ENCODE measurements at places on chromosomes 12 and 14.

DNA sequence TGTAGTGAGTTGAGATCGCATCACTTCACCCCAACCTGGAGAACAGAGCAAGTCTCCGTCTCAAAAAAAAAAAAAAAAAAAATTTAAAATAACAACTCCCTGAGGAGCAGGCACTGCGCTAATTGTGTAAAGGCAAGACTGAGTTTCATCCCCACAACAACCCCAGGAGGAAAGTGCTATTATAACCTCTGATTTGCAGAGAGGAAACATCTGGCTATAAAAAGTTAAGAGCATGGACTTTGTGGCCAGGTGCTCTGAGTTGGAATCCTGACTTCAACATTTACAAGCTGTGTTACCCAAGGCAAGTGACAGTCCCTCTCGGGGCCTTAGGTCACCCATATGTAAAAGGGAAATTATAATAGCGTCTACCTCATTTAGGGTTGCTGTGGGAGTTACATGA, 76.0 kb upstream of the MYL2 start:
- no peak for DNase-seq

DNA sequence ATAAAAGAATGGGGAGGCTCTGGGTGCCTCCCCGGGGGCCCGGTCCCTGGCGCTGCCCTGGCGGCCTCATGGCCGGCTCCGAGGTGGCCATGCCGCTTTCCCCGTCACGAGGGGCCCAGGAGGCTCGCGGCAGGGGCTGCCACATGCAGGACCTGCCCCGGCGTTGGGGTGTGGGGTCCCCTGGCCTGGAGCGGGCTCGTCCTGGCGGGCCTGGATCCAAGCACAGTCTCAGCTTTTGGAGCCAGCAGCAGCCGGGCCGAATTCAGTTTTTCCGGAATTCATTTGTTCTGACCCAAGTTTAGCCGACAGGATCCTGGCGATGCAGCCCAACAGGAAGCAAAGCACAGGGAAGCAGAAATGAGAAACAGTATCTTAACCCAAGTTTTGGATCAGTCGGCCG, 26.4 kb upstream of the AEBP2 start:
- DNase-seq: no peak

GRCh38 chr12:59937148-59937547, 341.3 kb downstream of the SLC16A7 start:
- DNase-seq: no peak

- no peak for DNase-seq
These were observed 56.5 kb upstream of the CCND2 start for GRCh38 chr12:4217091-4217490.

DNA sequence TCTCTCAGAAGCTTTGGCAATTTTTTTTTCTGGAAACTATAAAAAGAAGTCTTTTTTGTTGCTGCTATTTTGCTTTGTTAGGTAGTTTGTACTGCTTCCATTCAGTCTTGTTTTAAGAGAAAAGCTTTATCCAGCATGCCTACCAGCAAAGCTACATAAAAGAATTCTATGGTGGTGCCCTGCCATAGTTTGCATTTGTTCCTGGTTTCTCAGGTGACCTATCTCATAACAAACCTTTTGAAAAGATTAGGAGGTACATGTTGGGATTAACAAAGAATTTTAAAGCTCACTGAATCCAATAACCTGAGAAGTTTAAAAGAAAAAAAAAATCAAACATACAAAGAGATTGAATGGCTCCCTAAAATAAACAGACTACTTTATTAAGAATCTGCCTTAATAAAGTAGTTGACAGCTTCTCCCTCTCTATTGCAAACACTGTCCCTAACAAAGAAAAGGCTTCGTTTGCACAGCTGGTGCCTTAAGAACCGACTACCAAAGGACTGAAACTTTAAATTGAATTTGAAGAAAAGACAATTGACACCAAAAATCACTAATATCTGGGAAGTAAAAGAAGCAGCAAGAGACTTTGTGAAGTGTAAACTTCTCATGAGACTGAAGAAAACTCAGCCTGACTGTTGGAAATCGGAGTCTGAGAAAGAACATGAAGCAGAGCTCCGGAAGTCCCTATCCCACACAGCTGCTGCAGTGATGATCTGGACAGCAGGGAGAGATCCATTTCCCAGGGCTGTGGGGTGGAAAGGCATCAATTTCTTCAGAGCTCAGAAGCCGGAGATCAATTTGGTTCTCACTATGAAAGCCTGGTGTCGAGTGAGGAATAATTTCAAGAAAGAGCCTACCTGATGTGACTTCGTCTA, 102.7 kb upstream of the PLEKHA5 start:
- no peak for DNase-seq

Measured in DMS79 (cell line).